Left kidney (tissue), 8 donors: ENCODE measurements at places on chromosomes 2 and 18. TPM values are rescaled to one million over a fixed set of nuclear protein-coding genes. Genes with fewer than 3 reads are reported as not detected.

Gene DSG4
- polyA plus RNA-seq: not detected

Gene RFTN2
- polyA plus RNA-seq: 19.0 TPM

Gene ST6GAL2
- polyA plus RNA-seq: 24.7 TPM

Gene CACNB4
- polyA plus RNA-seq: 15.5 TPM

Gene KCNJ3
- polyA plus RNA-seq: 8.6 TPM

Gene FSIP2
- 4.1 TPM for polyA plus RNA-seq

Gene ZFAND2B
- 39.5 TPM for polyA plus RNA-seq

Gene GALR1
- polyA plus RNA-seq: 0.15 TPM

Gene ECEL1
- polyA plus RNA-seq: 12.4 TPM

Gene GRHL1
- polyA plus RNA-seq: 7.2 TPM

Gene TBR1
- 0.03 TPM for polyA plus RNA-seq

Gene SCN1A
- polyA plus RNA-seq: 0.13 TPM

Gene CMPK2
- polyA plus RNA-seq: 4.0 TPM

Gene SCYGR5
- polyA plus RNA-seq: not detected

Gene ALPP
- not detected for polyA plus RNA-seq

Gene CD226
- polyA plus RNA-seq: 3.4 TPM

Gene CYP27C1
- 13.8 TPM for polyA plus RNA-seq

Gene MGAT4A
- polyA plus RNA-seq: 33.4 TPM

Gene PAIP2B
- 21.6 TPM for polyA plus RNA-seq

Gene GALNT14
- polyA plus RNA-seq: 47.6 TPM

Gene ATP6V1C2
- polyA plus RNA-seq: 8.1 TPM

Gene ANTXR1
- polyA plus RNA-seq: 82.4 TPM

Gene IL1F10
- polyA plus RNA-seq: not detected

Gene CCDC85A
- polyA plus RNA-seq: 1.2 TPM

Gene VWA3B
- 0.80 TPM for polyA plus RNA-seq

Gene FEV
- not detected for polyA plus RNA-seq

Gene B4GALT6
- 20.7 TPM for polyA plus RNA-seq

Gene ASB18
- polyA plus RNA-seq: 0.15 TPM

Gene KCNG2
- 0.13 TPM for polyA plus RNA-seq

Gene ACOXL
- 1.1 TPM for polyA plus RNA-seq

Gene KRCC1
- 59.3 TPM for polyA plus RNA-seq

Gene RAX
- not detected for polyA plus RNA-seq

Gene SKA1
- 10.0 TPM for polyA plus RNA-seq

Gene BBS5
- 17.0 TPM for polyA plus RNA-seq

Gene FAM237A
- polyA plus RNA-seq: not detected

Gene EVX2
- not detected for polyA plus RNA-seq

Gene SERPINB3
- polyA plus RNA-seq: 0.12 TPM

Gene PRKAG3
- polyA plus RNA-seq: 0.15 TPM

Gene NGEF
- 1.7 TPM for polyA plus RNA-seq

Gene PDE1A
- polyA plus RNA-seq: 24.0 TPM

Gene PER2
- polyA plus RNA-seq: 8.2 TPM

Gene METTL4
- polyA plus RNA-seq: 23.8 TPM

Gene TCF23
- polyA plus RNA-seq: 0.50 TPM

Gene KCTD1
- polyA plus RNA-seq: 68.9 TPM

Gene MAPK4
- 8.9 TPM for polyA plus RNA-seq

Gene TNFAIP6
- 1.4 TPM for polyA plus RNA-seq

Gene FOXD4L1
- polyA plus RNA-seq: 0.60 TPM

Gene CD8A
- 0.25 TPM for polyA plus RNA-seq

Gene IL37
- polyA plus RNA-seq: 0.40 TPM

Gene CPO
- 1.7 TPM for polyA plus RNA-seq

Gene CD28
- polyA plus RNA-seq: 1.9 TPM
